ENCODE measurements at places on chromosomes 1 and 21.

DNA sequence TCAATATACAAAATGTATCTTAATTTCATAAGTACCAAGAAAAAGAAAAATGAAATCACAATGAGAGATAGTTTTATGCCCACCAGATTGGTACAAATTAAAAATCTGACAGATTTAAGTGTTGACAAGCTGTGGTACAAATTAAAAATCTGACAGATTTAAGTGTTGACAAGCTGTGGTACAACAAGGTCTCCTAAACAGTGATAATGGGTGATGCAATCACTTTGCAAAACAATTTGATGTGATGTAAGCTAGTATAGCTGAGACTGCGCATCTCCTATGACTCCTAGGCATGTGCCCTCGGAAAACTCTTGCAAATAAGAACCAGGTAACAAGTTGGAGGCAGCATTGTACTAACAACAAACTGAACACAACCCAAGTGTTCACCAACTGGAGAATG lies 100.6 kb downstream of the LPAR3 start:
- no peak for DNase-seq

DNA sequence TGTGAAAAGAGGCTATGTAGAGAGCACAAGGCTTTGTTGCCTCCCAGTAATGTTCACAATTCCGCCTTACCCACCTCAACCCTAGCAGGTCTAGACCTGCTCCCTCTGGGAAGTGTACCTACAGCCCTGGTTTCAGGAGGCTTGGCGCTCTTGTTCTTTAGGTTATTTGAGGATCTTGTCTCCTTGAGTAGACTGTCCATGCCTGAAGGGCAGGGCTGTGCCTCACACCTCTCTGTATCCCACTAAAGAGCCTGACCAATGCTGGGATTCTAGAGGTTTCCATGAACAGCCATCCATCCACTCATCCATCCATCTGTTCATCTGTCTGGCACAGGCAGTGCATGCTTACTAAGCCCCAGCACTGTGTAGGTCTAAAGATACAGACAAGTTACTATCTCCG lies 1.0 kb downstream of the RAB7B start:
- no peak for DNase-seq

- no peak for DNase-seq
Measured at GRCh38 chr1:53666566-53666965, 72.4 kb downstream of the GLIS1 start.

- DNase-seq, result no peak
Measured at GRCh38 chr1:115647507-115647906, 5.7 kb downstream of the VANGL1 start.

GRCh38 chr1:226870401-226871279 lies at the start of gene PSEN2:
PSEN2 (plus strand) TSS chr1:226870616; CDS start chr1:226881908, 11,292 bp downstream.
- peak; percentile 55 for DNase-seq

DNA sequence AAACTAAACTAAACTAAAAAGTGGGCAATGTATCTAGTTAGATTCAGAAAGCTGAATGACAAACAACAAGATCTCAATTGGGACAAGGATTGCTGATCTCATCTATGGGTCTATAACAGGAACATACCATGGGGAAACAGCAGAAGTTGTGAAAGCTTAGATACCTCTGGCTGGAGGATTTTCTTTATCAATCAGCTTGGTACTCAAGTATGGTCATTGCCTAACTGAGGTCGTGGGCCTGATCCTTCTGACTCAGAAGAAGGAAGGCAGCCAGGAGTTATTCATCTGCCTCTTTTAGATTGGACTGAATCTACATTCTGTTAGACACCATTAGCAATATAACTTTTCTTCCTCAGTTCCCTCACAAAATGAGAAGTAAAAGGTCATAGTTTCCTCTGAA lies 39.7 kb downstream of the DNTTIP2 start:
- no peak for DNase-seq

DNA sequence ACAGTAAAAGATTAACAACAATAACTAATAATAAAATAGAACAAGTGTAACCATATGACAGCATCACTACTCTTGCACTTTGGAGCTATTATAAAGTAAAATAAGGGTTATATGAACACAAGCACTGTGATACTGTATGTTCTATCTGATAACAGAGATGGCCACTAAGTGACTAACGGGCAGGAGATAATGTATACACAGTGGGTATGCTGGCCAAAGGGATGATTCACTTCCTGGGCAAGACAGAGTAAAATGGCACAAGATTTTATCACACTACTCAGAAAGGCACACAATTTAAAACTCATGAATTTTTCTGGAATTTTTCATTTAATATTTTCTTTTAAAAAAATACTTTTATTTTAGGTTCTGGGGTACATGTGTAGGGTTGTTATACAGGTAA lies 12.3 kb downstream of the SLC9C2 start:
- DNase-seq, result no peak

- no peak for DNase-seq
Measured at GRCh38 chr1:53210954-53211353, 9.5 kb downstream of the CZIB start.

- DNase-seq, result no peak
Measured at GRCh38 chr1:94951046-94951445, 24.1 kb upstream of the CNN3 start.

DNA sequence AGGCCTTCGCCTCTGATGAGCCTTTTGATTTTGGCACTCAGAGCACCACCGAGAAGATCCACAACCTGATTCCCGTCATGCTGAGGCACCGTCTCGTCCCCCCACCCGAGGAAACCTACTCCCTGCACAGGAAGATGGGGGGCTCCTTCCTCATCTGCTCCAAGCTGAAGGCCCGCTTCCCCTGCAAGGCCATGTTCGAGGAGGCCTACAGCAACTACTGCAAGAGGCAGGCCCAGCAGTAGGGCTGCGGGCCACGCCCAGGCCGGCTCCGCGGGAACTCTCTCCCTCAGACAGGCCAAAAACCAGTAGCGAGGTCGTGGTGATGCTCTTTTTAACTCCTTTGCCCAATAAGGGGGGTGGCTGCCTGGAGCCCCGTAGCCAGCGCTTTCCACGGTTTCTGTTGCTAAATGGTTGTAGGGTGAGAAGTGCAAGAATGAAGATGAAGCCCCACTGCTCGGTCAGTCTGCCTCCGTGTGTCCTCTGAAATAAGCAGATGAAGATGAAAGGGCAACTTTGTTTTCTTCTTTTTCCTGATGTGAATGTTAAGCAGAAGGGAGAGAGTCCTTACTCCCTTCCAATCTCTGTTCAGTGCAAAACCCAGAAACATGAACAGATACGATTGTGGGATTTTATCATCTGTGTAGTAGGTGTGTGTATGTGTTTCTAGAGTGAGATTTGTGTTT lies 46.5 kb downstream of the COQ8A start:
- no peak for DNase-seq

DNA sequence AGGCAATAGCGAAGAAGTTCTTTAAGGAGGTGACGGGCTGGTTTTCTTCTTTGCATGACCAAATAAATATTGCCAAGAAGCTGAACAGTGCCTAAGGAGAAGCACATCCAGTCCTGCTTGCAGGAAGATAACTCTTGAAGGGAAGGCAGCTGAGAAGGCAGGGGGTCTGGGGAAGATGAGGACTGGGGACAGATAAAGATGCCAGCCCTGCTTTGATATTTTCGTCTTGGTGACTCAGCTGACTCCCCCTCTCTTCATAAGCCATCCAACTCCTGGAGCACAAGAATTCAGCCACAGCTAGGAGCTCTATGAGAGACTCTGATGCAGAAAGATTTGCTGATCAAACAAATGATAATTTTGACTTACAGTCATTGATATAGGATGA lies 3.4 kb downstream of the CFAP45 start:
- DNase-seq, result no peak

DNA sequence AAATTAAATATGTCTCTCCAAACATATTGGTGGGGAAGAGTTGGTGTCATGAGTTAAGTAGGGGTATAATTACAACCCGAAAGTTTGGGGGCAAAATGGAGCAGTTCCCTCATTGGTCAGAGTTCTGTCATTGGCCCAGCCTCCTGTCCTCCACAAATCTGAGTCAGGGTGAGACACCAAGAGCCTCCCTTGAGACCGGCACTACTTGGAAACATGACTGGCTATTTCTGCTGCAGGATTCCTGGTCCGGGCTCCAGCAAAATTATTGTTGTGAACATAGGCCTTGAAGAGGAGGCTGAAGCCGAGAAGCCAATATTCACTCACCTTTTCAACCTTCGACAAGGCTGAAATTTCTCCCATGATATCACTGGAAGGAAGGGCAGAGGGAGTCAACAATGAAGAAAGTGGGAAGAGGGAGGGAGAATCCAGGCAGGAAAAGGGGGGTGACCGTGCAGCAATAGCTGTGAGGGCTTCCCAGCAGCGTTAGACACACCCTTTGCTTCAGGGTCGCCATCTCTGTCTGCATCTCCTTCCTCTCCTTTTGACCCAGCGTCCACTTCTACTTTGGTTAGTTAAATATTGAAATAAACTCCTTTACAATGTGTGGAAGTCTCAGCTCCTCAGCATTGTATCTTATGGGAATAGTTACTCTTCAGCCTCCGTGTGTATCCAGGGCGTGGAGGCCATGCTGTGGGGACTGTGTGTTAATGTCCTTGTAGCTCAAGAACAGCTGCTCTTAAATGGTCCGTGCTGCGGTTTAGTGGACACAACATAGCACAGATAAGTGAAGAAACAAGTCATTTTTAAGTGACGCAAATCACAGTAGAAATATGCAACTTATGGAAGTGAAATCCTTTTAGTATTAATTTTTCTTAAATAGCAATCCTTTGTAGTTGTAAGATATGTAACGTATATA lies 307.4 kb downstream of the DISC1 start:
- DNase-seq, result no peak

- peak; percentile 27 for DNase-seq
Measured at GRCh38 chr1:50080904-50081586, 27.7 kb upstream of the ELAVL4 start.

DNA sequence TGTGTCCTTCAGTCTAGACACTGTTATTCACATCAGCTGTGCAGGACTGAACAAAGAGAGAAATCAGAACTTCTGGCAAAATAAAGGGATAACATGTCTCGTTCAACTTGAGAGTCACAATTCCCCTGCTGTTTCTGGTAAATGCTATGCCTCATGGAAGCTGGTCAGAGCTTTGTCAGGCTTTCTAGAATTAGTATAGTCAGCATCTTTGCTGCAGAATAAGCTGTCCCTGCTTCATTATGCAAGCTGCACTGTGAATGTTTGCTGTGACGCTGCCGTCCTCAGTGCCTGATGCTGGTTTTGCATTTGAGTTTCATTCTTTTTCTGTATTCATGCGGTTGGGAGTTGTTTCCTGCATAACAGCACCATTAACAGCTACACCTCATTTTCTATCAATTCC lies 96.4 kb upstream of the KCNJ6 start:
- DNase-seq, result no peak

DNA sequence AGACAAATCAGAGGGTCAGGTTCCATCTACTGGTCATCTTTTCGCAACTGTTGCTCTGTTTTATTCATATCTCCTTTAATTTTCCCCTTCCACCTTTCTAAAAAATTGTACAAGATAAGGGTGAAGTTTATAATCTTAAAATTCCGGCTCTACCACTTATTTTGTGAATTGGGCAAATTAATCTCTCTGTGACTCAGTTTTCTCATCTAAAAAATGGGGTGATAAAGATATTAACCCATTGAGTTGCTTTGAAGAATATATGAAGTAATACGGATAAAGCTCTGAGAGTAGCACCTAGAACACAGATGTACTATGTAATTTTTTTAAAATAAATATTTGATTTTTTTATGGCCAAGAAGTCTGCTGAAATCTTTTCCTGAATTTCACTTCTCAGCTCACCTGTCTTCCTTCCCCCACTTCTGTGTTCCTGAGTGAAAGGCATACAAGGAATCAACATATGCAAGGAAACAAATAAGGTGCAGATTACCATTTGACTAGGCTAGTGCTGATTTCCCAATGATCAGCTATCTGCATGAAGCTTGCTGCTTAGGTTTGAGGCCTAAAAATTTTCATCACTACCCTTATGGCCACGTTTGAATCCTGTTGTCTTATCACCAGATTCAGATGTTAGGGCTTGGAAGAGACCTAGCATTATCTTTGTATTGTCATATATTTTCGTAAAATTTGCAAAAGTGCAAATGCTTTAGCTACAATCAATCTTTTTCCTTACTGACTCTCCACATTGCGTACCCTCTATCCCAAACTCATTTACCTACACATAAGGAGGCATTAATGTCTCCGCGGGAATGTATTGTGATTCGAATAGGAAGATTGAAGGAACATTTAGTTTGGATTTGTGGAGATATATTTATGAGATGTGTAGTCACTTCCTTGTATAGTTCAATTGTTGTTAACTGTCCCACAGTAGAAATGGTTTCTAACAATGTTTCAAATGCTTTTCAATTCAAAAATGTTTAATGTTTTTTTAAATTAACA lies 718.3 kb upstream of the PTBP2 start:
- DNase-seq, result no peak

GRCh38 chr1:240967070-240967724 lies 355.2 kb upstream of the GREM2 start:
- DNase-seq, result no peak

DNA sequence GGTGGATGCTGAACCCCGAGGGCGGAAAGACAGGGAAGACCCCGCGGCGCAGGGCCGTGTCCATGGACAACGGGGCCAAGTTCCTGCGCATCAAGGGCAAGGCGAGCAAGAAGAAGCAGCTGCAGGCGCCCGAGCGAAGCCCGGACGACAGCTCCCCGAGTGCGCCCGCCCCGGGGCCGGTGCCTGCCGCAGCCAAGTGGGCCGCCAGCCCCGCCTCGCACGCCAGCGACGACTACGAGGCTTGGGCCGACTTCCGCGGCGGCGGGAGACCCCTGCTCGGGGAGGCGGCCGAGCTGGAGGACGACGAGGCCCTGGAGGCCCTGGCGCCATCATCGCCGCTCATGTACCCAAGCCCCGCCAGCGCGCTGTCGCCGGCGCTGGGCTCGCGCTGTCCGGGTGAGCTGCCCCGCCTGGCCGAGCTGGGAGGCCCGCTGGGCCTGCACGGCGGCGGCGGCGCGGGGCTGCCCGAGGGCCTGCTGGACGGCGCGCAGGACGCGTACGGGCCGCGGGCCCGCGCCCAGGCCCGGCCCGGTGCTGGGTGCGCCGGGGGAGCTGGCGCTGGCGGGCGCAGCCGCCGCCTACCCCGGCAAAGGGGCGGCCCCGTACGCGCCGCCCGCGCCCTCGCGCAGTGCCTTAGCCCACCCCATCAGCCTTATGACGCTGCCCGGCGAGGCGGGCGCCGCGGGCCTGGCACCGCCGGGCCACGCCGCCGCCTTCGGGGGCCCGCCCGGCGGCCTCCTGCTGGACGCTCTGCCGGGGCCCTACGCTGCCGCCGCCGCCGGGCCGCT lies 20.7 kb downstream of the FOXO6 start:
- peak; percentile 44 for DNase-seq

GRCh38 chr1:6790146-6790545 lies 4.9 kb downstream of the CAMTA1 start:
- no peak for DNase-seq

- DNase-seq, result no peak
Measured at GRCh38 chr1:78649628-78650027, at the start of gene IFI44. IFI44 (plus strand) TSS chr1:78649831; CDS start chr1:78650196, 365 bp downstream.

DNA sequence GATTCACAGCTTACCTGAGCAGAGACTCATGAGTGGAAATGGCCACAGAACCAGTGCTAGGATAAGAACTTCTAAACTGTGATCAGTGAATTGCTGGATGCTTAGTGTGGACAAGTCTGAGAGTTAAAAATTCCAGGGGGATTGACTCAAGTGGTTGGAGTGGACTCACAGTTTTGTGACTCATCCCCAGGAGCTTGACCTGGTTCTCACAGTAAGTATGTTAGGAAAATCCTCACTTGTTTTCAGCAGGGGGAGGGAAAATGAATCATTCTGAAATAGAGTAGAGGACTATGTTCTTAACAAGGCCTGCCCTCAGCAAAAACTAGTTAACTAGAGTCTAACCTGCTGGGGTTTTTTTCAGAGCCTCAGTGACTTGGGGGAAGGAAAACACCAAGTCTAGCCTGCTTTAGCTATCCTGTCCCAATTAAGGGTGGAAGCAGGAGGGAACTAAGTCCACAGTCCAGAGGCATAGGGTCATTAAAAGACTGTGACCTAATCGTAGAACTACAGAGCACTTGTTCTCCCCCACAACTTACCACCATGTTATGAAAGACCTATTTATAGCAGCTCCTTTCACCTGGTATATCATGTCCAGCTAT lies 6.1 kb upstream of the CDC73 start:
- no peak for DNase-seq
